Stimulated activated CD4-positive, alpha-beta T cell treated with anti-CD3 and anti-CD28 coated beads, TNF-alpha, amount 100 ng/mL, for 24 hours (primary cell): ENCODE measurements at places on chromosomes 5 and 9.

- no peak for DNase-seq
These were observed 333.9 kb upstream of the TLE4 start for GRCh38 chr9:79237861-79238260.

- DNase-seq: no peak
These were observed 79.7 kb upstream of the SMIM23 start for GRCh38 chr5:171705830-171706468.

GRCh38 chr9:80954521-80954920, 734.8 kb downstream of the TLE1 start:
- no peak for DNase-seq

DNA sequence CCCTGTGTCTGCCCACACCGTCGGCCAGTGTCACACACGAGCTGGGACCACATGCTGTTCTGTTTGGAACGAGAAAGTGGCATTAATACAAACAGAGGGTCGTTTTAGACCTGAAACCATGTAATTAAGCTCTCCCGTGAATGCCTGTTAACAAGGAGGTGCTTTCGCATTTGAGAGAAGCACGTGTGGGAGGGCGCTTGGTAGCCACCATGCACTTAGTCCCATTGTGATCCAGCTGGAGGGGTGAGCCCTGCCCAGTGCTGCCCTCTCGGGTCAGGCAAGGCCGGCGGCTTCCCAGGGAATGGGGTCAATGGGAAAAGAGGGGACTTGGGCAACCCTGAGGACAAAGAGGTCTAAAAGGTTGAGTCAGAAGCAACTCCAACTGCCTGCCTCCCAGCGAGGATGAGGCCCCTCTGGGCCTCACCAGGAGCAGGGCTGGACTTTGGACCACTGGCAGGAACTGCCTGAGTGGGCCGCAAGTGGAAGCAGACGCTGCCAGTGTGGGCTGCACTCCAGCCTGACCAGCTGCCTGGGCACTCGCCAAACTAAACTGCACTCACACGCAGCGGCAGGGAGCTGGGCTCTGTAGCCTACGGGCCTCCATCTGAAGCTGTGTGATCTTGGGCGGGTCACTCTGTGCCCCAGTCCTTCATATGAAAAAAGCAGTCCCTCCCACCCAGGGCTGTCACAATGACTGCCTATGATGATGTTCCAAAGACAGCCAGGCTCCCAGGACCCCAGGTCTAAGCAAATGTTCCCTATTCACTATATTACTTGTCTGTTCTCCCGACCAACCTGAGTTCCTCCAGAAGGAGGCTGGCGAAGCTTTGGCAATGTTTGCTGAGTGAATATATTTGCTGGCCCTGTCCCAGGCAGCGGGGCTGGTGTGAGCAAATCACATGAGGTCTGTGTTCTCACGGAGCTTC, 195.7 kb downstream of the CDK5RAP2 start:
- DNase-seq: no peak

DNA sequence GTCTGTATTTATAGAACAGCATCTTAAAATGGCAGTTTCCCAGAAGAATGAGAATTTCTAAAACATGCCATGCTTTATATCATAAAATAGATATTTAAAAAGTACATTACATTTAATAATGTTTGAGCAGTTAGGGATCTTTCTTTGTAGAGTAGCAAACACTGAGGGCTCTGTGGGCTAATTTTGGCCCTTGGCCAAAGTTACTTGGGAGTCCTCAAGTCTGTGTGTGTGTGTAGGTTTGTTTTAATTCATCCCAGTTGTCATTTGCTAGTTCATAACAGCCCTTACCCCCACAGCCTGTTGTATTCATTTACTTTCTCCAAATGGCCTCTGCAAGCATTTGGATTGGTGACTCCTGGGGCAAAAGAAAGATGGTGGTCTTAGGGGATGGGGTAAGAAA, 576.4 kb upstream of the SGCD start:
- DNase-seq: no peak
